ENCODE measurements at places on chromosomes 5 and 9. TPM values are rescaled to one million over a fixed set of nuclear protein-coding genes. Genes with fewer than 3 reads are reported as not detected.

DNA sequence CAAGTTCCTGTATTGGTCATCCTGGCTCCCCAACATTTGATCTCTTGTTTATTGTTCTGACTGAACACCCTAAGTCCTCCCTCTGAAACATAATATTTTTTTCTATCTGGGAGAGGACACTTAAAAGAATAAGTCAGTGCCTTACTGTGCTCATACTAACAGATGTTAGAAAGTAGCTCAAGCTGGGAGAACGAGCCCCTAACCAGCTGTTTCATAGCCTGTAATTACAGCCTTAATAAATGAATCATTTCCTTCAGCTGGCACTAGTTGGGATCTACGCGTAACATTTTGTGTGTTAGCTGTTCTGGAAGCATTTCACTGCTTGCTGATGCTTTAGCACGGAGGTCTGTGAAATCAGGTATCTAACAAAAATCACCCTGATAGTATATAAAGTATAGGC, 345.9 kb upstream of the RIOK2 start:
- no peaks in the 10 kb centered on the region for H3K36me3 ChIP-seq
- H3K4me1 ChIP-seq, result peaks cover 7% of the 10 kb centered on the region
- H3K27me3 ChIP-seq, result no peaks in the 10 kb centered on the region

GRCh38 chr5:43256261-43256966, 56.8 kb downstream of the HMGCS1 start:
- H3K27me3 ChIP-seq, result peaks cover 24% of the 10 kb centered on the region
- H3K4me3 ChIP-seq, result no peak overlapping the region
- H3K4me1 ChIP-seq, result no peaks in the 10 kb centered on the region
- H3K27ac ChIP-seq, result no peak overlapping the region
- no peak for DNase-seq
- H3K36me3 ChIP-seq, result no peaks in the 10 kb centered on the region

SLC6A18 gene
- total RNA-seq, result 0.48 TPM

IFNA13 gene
- not detected for total RNA-seq

DNA sequence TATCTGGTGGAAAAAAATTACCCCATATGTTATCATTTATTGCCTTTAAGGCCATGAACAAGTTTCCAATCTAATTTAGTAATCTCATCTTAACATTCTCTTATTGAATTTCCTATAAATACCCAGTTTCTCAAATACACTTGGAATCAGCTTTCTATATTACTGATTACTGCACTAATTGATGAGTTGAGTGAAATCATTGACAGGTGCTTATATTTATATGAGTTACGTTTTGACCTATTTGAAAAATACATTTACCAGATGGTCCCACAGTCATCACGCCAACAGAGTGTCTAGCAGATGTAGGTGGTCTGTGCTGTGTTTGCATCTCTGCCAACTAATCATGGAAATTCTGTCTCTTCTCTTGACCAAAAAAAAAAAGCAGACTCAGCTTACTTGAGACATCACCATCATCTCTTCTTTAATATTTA, 307.3 kb upstream of the NREP start:
- H3K27me3 ChIP-seq, result no peaks in the 10 kb centered on the region
- H3K4me1 ChIP-seq, result peaks cover 8% of the 10 kb centered on the region
- no peak overlapping the region for H3K4me3 ChIP-seq
- H3K36me3 ChIP-seq, result no peaks in the 10 kb centered on the region

ENG gene
- 1.6 TPM for total RNA-seq

GRCh38 chr9:131695836-131696460, 43.9 kb downstream of the RAPGEF1 start:
- H3K4me1 ChIP-seq, result peaks cover 54% of the 10 kb centered on the region
- H3K36me3 ChIP-seq, result no peaks in the 10 kb centered on the region
- H3K27me3 ChIP-seq, result no peaks in the 10 kb centered on the region
- no peak overlapping the region for H3K27ac ChIP-seq
- H3K4me3 ChIP-seq, result no peak overlapping the region

TSSK1B gene
- 0.12 TPM for total RNA-seq
